ENCODE measurements at places on chromosomes 6 and 20.

DNA sequence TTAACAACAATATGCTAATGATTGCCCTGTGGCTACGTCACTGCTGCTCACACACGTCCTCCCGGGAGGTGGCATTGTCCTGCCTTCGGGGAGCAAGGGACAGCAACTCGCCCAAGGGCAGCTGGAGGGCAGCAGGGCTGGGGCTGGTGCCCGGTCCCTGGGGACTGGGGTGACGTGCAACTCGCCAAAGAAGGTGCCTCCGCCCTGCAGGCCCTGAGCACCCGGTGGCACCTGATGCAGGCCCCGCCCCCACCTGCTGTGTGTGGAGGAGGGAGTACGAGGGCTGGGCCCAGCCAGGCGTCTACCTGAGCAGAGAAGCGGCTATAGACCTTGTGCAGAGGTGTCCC lies 64.8 kb upstream of the SLCO4A1 start:
- peak; percentile 42 for DNase-seq

- no peak for DNase-seq
Measured at GRCh38 chr6:130708338-130708737, 118.9 kb upstream of the SMLR1 start.

GRCh38 chr6:168937054-168937453 lies 316.6 kb downstream of the THBS2 start:
- DNase-seq, result no peak

- no peak for DNase-seq
Measured at GRCh38 chr20:34060970-34061369, 51.1 kb downstream of the EIF2S2 start.

GRCh38 chr6:113377362-113377942 lies 479.7 kb upstream of the MARCKS start:
- no peak for DNase-seq

DNA sequence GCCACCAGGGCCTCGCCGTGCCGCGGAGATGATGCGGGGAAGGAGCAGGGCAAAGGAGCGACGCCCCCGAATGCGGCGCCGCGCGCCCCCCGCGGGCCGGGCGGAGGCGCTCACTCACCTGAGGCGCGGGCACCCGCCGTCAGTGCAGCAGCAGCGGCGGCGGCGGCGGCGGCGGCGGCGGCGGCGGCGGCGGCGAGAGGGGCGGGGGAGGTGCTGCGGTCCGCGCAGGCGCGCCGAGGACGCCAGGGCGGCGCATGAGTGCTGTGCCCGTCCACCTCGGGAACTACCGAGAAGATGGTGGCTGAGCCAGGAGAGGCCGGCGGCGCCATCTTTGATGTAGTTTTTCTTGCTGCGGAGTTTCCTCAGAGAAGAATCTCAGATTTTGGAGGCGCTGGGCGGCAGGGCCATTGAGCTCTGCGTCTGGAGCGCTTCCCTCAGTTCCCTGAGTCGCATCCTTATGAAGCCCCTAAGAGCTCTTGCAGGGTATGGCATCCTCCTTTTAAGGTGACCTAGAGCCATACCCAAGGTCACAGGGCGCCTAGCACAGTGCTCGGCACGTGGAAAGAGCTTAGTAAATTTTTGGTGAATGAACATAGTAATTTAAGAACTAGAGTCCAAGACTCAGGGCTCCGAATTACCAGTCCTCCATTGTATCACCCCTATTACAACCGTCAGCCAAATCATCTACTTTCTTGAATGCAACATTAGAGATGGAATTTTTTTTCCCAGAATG lies at the start of gene NDRG3:
Gene NDRG3, minus strand, starts transcription at position 164 of the 733 bp plus-strand sequence. CDS start 24,355 bp downstream, outside the sequence.
- peak; percentile 69 for DNase-seq

DNA sequence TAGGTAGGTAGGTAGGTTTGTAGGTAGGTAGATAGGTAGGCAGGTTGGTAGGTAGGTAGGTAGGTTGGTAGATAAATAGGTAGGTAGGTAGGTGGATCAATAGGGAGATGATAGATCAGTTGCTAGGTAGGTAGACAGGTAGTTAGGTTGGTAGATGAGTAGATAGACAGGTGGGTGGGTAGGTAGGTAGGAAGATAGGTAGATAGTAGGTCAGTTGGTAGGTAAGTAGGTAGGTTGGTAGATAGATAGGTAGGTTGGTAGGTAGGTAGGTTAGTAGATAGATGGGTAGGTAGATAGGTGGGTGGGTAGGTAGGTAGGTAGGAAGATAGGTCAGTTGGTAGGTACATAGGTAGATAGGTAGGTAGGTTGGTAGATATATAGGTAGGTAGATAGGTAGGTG lies 72.0 kb upstream of the PDE10A start:
- DNase-seq, result no peak

- DNase-seq, result no peak
Measured at GRCh38 chr6:41455818-41456217, 90.4 kb upstream of the FOXP4 start.

DNA sequence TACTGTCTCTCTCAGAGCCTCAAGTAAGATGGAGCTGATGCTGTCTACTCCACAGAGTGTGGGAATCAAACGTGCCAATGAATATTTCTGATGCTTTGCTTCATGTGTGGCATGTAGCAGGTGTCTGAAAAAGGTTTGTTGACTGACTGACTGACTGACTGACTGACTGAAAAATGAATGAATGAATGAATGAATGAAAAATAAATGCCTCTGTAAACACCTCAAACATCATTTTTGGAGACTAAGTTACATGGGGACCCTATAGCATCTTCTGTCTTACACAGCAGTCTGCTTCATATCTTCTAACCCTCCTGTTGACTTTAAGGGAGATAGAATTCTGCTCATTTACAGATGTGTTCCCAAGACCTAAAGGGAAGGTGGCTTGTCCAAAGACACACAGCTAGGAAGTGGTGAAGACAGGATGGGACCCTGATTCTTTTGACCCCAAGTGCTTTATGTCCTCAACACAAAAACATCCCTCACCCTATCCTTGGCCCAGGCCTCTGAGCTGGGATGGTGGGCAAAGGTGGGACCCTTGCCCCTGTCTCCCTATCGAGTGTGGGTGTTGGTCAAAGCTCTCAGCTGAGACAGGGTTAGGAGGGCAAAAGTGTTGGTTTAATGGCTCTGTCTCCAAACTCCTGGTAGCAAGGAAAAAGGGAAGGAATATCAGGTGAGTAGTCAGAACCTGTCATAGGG lies 104.4 kb downstream of the TOX2 start:
- DNase-seq, result no peak

GRCh38 chr6:27867945-27868300 lies 44.3 kb downstream of the OR2B2 start:
- DNase-seq, result no peak

DNA sequence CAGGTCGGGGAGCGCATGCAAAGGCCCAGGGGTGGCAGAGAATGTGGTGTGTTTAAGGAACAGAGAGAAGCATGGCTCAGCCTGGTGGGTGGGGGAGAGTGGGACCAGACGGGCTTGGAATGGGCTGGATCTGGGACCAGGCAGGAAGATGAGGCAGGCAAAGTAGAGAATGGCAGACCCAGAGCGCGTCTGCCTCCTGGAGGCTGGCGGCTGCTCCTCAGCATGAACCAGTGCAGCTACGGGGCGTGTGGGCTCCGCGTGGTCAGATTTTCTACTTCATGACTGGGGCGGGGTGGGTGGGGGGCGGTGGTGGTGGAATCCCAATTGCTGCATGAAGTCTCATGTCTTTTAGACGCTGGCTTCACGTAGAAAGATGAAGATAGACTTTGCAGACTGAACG lies 135.6 kb downstream of the TFAP2C start:
- DNase-seq, result no peak

DNA sequence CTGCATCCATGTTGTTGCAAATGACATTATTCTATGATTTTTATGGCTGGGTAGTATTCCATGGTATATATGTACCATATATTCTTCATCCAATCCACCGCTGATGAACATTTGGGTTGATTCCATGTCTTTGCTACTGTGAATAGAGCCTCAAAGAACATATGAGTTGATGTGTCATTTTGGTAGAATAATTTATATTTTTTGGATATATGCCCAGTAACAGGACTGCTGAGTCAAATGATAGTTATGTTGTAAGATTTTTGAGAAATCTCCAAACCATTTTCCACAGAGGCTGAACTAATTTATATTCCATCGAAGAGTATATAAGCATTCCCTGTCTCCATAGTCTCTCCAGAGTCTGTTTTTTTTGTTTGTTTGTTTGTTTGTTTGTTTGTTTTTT lies 1373.5 kb downstream of the GRIK2 start:
- no peak for DNase-seq

GRCh38 chr6:128498234-128498633 lies 22.2 kb downstream of the PTPRK start:
- no peak for DNase-seq

DNA sequence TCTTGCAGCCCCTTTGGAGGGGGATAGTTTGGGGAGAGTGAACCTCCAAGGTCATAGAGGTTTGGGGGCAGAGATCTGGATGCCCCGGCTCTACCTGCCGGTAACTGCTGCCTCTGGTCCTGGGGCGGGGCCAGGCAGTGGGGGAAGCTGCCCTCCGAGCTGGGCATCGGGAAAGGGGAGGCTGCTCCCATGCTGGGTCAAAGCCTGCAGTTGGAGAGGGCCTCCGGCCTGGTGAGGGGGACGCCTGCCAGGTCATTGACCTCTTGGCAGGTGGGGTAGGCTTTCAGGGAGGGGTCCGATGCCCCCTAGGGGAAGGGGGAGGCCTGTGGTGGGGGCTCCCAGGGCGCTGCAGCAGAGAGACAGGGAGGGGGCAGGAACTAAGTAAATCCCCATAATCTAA lies 7.1 kb downstream of the COL11A2 start:
- no peak for DNase-seq

DNA sequence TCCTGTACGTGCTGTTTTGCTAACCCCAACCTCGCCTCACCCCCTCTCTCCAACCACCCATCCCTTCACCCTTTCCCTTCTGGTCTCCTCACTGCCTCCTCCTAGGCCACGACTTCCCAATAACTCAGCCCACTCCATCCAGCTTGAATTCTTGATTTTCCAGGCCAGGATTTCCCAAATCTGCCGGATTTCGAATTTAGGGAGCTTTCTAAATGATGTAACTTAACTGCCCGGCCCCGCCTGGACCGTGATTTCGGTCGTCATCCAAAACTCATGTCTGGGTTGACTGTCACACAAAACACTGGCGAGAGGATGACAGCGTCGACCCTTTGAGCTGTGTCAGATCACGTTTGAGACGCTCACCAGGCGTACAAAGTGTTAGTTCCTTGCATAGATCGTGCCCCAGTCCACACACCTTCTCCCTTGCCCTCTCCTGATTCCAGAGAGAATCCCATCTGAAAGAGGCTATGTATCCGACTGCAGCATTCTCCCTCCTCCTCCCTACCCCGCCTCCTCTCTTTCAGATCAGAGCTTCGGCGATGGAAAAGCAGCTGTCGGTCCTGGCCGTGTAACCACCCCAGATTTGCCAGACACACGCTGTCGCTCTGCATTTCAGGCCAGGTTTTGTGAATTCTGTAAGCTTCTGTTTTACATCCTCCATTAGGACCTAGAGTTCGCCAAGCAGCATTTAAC lies 168.2 kb downstream of the GPX5 start:
- no peak for DNase-seq

DNA sequence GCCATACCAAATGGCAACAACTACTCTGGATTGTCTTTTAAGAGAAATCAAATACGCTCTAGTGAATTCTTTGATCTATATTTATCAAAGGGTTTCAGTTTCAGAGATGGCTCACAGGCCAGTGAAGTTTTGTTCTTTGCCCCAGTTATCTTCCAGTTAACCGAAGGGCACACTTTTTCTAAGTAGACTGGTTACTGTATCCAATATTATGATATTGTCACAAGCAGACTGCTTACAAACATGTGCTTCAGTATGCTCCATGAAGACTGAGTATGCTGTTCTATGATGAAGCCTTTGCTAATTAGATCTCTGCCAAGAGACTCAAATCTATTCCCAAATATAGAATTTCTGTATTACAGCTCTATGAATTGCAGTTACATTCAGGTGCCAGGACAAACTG lies 181.1 kb downstream of the REV3L start:
- DNase-seq, result no peak

Data from NCI-H2107 (cell line).